ENCODE measurements at places on chromosomes 5 and 9.

- DNase-seq: no peak
These were observed 87.9 kb upstream of the SLC24A2 start for GRCh38 chr9:19876569-19877316.

DNA sequence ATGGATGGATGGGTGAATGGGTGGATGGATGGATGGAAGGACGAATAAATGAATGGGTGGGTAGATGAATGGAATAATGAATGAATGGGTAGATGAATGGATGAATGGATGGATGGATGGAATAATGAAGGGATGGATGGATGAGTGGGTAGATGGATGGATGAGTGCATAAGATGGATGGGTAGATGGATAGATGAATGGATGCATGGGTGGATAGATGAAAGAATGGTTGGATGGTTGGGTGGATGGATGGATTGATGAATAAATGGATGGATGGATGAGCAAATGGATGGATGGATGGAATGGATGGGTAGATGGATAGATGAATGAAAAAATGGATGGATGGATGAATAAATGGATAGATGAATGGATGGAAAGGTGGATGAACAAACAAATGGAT lies 85.2 kb downstream of the PHF2 start:
- DNase-seq: no peak

DNA sequence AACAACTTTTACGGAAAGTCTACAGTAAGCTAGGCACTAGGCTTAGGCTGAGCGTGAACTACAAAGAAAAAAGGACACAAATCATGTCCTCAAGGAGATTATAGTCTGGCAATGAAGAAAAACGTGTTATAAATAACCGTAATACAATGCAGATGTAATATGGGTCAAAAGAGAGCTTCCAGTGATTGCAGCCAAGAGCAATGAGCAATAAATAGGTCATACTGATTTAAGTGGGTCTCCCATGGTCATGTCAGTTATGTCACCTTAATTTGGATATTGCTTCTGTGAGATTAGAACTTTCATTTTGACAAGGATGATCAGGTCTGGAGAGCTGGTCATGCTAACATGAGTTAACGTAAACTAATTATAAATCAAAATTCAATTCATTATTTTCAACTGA lies 158.6 kb upstream of the GNA14 start:
- DNase-seq: no peak

DNA sequence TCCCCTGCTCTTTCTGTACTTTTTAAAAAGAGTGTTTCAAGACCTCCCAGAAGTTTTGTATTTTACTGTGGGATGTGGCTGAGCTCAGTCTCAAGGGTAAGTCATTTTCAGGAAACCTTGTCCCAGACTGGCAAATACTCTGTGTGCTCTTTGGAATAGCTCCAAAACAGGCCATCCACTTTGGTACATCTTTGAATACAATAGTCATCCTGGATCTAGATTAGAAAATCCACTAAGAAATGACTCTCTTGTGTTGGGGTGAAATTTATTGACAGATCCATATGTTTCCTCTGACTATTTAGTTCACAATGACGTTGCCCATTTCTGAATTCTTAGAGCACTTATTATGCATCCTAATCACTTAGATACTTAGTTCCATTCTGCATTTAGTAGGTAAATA lies 95.2 kb downstream of the PLCXD3 start:
- no peak for DNase-seq

DNA sequence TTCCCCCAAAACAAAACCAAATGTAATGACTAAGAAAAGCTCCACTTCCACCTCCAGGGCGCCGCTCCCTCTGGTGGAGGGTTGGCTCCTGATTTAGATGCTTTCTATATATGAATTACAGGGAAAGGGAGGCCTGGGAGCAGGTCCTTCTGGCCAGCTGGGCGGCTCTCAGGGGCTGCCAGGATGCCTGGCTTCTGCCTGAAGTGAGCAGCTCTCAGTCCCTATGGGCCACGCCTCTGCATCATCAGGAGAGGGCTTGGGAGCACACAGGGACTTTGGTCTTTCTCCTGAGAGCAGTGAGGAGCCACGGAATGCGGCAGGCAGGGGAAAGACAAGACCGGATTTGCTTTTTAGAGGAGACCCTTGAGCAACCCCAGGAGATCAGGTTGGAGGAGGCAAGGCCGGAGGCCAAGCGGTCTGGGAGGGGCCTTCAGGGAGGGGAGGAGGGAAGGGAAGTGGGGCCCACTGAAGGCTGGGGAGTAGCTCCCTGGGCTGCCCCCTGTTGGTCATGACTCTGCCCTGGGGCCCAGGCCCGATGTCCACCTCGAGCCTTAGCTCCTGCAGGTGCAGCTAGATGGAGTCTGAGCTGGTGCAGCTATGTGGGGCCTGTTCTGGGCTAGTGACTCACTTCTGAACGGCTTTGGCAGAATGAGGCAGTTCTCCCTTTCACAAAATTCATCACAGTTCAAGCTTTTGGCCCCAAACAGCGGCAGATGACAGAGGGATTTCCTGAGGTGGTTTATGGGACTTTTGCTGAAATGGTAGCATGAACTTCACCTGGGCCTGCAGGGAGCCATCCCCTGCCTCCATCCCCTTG lies 11.3 kb upstream of the GRHPR start:
- no peak for DNase-seq

DNA sequence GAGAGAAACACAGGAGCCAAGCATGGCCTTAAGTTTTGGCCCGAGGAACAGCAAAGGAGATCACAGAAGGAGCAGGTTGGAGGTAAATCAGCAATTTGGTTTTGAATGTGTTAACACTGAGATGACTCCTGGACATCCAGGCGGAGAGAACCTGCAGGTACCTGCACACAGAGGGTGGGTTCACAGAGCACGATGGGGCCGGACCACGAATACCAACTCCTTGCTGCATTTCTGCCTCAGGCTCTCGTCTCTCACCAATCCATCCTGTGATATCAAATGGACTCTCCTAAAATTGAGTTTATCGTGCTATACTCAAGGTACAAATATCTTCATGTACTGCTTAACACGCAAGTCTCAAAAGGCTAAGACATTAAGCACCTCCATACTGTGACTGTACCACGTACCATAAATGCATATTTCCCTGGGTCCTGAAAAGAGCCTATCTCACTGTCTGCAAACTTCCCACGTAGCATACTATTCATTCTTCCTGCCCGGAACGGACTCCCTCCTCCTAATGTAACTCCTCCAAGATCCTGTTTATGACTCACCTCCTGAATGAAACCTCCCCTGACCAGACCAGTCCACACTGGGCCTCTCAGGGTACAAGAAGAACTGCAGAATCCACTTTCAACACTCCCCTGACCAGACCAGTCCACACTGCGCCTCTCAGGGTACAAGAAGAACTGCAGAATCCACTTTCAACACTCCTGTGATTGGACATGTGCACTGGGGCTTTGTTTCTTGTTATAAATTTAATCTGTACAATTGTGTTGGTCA lies 380.8 kb upstream of the RFX3 start:
- DNase-seq: no peak

- no peak for DNase-seq
These were observed 8.5 kb downstream of the OSTF1 start for GRCh38 chr9:75096796-75097195.

- DNase-seq: no peak
These were observed 23.5 kb upstream of the TMEM174 start for GRCh38 chr5:73149540-73149939.

- DNase-seq: no peak
These were observed 308.0 kb downstream of the MCTP1 start for GRCh38 chr5:94976853-94977252.

Measured in NCI-H2029 (cell line).